ENCODE measurements at places on chromosomes 2 and 18.
A peak's percentile ranks its signal among the peaks of the same experiment; 100 is the strongest.

DNA sequence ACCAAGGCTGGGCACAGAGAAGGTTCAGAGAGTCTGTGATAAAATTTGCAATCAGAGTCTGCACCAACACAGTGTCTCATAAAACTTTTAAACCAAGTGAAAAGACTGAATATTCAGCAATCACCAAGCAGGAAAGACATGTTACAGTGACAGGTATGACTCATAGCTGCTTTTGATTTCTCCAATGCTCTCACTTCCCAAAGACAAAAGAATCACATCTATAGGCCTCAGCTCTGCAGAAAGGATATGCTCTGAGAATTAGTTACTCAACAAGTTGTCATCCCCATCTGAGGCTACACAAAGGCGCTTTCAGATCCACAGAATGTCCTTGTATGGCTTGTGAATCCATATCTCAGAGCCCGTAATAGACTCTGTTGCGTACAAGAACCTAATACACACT, 92.5 kb downstream of the KCNF1 start:
- DNase-seq: no peak

- no peak for DNase-seq
Measured at GRCh38 chr18:2316082-2316750, 255.1 kb downstream of the METTL4 start.

DNA sequence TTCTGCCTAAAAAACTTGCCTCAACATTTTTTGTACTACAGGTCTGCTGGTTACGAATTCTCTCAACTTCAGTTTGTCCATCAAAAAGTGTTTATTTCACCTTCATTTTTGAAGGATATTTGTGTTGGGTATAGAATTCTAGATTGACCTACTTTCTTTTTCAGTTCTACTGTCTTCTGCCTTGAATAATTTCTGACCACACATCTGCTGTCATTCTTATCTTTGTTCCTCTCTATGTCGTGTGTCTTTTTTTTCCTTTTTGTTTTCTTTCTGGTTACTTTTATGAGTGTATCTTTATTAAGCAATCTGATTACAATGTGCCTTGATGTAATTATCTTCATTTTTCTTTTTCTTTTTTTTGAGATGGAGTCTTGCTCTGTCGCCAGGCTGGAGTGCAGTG, 25.3 kb downstream of the ADCY3 start:
- DNase-seq: no peak

- DNase-seq: no peak
Measured at GRCh38 chr18:77442393-77442792, 192.7 kb downstream of the GALR1 start.

DNA sequence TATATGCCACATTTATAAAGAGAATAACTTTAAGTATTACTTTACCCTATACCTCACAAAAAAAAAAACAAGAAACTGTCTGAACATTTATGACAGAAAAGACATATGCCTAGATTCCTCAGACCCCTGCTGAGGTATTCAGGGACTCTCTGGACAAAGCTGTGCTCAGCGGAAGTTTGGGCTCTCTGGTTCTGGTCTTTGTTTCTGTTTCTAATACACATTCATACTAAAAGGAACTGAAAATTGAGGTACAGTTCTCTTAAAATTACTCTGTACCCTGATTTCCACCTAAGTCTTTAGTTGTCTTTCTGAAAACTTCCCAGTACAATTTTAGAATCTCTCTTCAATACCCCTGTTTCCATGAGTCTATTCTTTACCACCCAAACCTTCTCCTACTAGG, 160.3 kb downstream of the IKZF2 start:
- DNase-seq: no peak

DNA sequence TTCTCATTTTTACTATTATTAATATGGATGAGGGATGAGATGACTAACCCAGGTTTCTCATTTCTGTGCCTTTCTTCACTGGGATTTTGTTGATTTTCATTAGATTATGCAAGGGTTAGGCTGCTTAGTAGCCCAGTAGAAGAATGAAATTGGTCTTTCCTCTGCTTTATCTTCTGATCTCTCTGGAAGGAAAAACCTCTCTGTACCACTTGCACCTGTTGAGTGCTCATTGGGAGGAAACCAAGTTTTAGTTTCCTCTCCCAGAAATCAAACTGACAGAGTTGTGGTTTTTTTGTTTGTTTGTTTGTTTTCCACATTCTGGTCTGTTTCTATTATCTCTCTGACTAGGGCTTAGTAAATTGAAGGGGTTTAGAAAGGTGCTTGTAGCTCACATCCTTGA, 60.8 kb downstream of the KIAA1328 start:
- no peak for DNase-seq

DNA sequence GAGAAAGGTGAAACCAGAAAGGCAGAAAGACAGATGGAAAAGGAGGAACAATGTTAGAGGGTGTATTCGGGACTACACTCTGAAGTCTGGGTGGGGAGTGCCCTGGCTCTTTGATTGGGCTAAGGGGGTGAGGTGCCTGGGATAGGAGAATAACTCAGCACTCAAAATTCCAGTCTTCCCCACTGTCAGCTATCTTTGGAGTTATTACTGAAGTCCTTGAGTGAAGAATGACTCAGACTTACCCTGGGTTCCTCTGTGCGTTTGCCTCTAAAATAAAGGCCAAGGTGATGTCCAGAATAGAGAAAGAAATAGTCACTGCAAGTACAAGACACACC, 151.8 kb upstream of the SERPINE2 start:
- DNase-seq: no peak

DNA sequence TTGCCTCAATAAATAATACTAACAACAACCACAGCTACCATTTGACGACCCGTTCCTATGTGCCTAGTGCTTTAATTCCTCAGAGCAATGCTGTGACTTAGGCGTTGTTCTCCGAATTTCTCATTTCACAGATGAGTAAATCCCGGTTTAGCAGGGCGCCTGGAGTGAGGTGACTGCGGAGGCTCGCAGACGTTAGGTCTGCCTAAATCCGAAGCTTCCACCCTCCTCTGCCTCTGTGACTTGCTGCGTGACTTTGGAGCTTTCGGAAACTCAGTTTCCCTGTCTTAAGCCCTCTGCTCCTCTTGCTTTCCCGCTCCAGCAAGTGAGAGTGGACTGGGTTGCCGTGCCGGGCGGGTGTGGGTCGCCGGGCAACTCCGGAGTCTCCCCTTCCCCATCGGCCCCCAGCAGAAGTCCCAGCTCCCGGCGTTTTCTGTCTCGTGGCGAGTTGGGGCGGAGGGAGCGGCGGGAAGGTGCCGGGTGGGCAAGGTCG, 711 bp upstream of the ATOH8 start:
- DNase-seq: peak; percentile 21

GRCh38 chr2:12861344-12861930, 144.7 kb downstream of the TRIB2 start:
- DNase-seq: peak; percentile 27

- no peak for DNase-seq
Measured at GRCh38 chr2:45874344-45874743, 222.9 kb downstream of the PRKCE start.

Data from activated CD4-positive, alpha-beta memory T cell treated with anti-CD3 and anti-CD28 coated beads for 36 hours (primary cell).